ENCODE measurements at places on chromosomes 1 and 21. TPM values are rescaled to one million over a fixed set of nuclear protein-coding genes. Genes with fewer than 3 reads are reported as not detected.

GRCh38 chr1:12552951-12553921, 64.8 kb downstream of the DHRS3 start:
- no peak for DNase-seq

GRCh38 chr1:1021010-1021919, 1.3 kb downstream of the AGRN start:
- DNase-seq = no peak

GRCh38 chr1:234603221-234604204, 6.5 kb downstream of the IRF2BP2 start:
- DNase-seq = no peak

The TNFRSF8 gene
- total RNA-seq = 5.8 TPM

The RNU1-1 gene
- total RNA-seq = under 0.01 TPM

- no peak for DNase-seq
Observed at GRCh38 chr1:228356897-228357680, 49.5 kb downstream of the TRIM11 start.

All from omental fat pad (tissue), 4 donors.